Epithelial cell of proximal tubule (primary cell): ENCODE measurements at places on chromosomes 11 and 22.
A peak's percentile ranks its signal among the peaks of the same experiment; 100 is the strongest.

DNA sequence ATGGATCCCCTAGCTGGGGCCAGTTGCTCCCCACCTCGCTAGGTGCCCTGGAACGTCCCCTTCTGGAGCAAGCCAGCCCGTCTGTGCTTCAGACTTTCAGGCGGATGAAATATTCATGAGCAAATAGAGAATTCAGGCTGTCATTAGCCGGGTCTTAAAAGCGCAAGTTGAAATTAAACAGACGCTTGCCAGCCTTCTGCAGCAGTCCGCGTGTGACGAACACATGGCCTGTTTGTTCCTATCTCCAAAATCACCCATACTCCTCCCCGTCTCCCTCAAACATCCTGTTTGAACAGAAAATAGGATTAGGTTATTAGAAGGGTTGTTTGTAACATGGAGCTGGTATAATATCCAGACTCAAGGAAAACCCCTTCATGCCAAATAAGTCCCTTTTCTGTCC, 38.7 kb downstream of the MYO18B start:
- no peak for DNase-seq

DNA sequence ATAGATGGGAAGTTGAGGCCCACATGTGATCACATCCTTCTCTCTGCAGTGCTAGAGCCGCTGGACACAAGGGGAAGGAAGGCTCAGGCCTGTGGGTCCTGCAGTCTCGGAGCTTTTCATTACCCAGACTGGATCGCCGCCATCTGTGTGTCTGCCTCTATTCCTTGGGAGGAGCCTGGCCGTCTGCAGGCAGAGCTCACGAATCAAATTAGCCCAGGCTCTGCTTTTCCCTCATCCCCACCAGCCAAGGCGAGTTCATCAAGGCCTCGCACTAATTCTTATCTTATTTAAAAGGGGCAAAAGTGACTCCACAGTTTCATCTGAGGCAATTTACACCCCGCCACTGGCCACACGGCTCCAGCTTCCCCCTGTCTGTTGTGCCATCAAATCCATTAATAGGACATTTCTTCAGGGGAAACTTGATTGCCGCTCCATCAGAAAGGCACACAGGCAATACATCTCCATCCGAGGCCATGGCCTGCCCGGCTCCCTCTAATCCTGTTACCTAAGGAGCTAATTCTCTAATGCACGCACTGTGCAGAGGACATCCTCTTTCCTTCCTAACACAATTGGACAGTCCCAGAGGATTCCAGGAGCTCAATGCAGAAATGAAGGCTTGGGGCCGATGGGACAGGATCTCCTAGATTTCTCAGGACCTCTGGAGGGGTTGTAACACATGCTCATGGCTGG, 3.3 kb upstream of the HTR3A start:
- no peak for DNase-seq

GRCh38 chr11:99117603-99118002, 96.9 kb downstream of the CNTN5 start:
- no peak for DNase-seq

DNA sequence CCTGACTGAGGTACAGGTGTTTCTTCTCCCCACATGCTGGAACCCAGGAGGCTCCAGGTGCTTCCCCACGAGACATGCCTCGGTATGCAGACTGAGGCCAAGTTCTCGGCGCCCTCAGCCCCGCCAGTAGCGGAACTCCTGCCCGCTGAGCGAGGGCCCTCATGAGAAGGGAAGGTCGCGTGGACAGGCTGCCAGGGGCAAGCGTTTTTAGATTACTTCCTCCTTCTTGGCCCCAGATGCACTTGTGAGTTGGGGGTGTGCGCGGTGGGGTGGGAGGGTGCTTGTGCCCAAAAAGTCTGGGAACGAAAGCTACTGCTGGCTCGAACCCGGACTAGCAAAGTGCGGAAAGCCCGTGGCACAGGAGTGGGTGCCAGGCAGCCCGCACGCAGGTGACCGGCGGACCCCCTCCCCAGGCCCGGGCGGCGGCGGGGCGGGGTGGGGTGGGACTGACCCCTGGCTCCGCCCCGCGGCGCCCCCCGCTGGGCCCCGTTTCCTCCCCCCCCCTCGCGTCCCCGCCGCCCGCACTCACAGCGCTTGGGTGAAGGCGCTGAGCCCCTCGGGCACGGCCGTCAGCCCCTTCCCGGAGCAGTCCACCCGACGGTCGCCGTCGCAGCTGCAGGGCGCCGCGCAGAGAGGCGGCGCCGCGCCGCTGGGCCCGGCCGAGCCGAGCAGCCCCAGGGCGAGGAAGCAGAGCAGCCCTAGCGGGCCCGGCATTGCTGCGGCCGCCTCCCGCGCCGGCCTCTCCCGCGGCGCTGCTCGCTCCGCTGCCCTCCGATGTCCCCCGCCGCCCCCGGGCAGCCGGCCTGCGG, 797 bp downstream of the LGR4 start:
- DNase-seq, result no peak

- DNase-seq, result no peak
Observed at GRCh38 chr11:109869536-109869935, 223.7 kb upstream of the ZC3H12C start.

GRCh38 chr11:92527467-92527866, 302.8 kb downstream of the FAT3 start:
- no peak for DNase-seq

- no peak for DNase-seq
Observed at GRCh38 chr11:10452211-10452767, 2.8 kb upstream of the AMPD3 start.

DNA sequence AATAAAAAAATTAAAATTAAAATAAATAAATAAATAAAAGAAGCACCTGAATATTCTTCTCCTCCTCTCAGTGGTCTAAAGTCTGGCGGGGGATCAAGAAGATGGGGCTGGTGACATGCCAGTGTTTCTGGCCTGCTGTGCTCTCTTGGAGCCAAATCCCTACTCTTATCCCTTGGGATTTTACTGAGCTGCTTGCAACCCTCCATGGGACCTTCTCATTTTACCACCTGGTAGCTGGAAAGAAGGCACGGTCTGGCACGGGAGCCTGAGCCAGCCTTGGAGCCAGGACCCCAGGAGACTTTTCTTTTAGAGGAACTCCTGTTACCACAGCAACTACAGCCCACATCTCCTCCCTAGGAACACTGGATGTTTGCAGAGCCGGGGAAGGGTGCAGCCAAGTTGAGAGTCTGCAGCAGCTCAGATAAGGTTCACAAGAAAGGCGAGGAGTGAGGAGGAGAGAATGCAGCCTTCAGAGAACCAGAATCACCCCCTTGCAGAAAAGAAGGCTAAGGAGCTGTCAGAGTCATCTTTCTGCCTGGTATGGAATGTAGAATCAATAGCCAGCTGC, 21.4 kb downstream of the CD6 start:
- no peak for DNase-seq

DNA sequence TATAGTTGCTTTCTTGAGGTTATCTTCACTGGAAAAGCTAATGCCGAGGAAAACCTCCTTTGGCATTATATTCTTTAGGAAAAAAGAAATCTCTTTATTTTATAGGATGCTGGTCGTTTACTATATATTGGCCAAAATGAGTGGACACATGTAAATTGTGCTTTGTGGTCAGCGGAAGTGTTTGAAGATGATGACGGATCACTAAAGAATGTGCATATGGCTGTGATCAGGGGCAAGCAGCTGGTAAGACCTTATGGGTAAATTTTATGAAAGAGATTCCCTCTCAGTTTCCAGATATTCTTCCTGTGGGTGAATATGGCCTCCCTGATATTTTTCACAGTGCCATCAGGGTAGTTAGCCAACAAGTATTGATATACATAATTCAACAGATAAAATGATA, 29.4 kb upstream of the TTC36 start:
- DNase-seq, result no peak

GRCh38 chr11:12599408-12600143, 74.6 kb upstream of the TEAD1 start:
- no peak for DNase-seq

GRCh38 chr22:30159561-30160353, 79.5 kb downstream of the HORMAD2 start:
- DNase-seq, result peak; percentile 39

- no peak for DNase-seq
Observed at GRCh38 chr11:99208813-99209212, 188.1 kb downstream of the CNTN5 start.

GRCh38 chr11:111213256-111213655, 32.3 kb upstream of the POU2AF2 start:
- no peak for DNase-seq

DNA sequence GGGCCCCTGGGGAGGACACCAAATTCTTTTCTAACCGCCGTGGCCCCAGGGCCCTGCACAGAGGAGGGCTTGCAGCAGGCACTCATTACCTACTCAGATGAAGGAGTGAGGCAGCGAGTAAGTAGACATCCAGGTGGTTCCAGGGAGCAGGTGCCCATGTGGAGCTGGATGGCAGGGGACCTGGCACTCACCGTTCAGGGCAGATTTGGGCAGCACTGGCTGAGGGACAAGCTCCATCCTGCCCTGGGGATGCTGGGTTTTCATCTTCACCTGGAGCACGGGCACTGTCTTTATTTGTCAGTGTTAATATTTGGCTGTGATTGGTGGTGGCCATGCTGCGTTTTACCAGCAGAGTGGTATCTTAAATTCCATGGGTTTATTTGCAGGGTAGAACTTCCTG, 1182.7 kb downstream of the BRD1 start:
- DNase-seq, result no peak

DNA sequence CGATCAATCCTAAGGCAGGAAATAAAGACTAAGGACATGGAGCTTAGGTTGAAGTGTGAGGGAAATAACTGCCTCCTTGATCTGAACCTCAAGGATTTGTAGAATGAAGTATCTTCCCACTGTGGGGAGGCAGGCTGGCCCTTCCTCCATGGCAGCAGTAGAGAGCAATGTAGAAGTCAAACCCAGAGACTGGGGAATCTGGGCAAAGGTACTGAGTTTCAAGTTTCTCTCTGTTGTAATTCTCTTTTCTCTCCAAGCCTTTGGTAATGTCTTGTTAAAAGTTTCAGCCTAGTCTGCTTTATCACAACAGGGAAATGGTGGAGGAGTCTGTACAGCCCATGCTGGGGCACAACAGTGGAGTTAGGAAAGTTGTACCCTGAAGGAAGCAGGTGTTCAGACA, 49.5 kb downstream of the ADM start:
- no peak for DNase-seq

DNA sequence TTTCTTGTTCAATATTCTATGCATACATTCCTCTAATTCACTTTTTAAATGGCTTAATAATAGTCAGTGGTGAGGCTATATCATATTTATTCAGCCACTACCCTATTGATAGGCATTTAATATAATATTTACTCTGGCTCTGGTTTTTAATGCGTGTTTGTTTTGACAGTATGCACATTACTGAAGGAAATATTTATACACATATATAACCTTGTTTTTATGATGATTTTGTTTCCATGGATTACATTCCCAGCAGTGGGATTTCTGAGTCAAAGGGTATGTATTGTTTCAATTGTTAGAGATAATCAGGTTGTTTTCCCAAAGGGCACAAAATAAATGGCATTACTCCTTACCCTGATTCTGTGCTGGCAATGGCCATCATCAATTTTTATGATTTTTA, 105.8 kb downstream of the UVRAG start:
- no peak for DNase-seq

- no peak for DNase-seq
Observed at GRCh38 chr22:21567456-21568346, at the start of gene UBE2L3. Gene UBE2L3, plus strand, starts transcription at chr22:21567714. Its CDS starts 31 bp downstream, at chr22:21567745.

DNA sequence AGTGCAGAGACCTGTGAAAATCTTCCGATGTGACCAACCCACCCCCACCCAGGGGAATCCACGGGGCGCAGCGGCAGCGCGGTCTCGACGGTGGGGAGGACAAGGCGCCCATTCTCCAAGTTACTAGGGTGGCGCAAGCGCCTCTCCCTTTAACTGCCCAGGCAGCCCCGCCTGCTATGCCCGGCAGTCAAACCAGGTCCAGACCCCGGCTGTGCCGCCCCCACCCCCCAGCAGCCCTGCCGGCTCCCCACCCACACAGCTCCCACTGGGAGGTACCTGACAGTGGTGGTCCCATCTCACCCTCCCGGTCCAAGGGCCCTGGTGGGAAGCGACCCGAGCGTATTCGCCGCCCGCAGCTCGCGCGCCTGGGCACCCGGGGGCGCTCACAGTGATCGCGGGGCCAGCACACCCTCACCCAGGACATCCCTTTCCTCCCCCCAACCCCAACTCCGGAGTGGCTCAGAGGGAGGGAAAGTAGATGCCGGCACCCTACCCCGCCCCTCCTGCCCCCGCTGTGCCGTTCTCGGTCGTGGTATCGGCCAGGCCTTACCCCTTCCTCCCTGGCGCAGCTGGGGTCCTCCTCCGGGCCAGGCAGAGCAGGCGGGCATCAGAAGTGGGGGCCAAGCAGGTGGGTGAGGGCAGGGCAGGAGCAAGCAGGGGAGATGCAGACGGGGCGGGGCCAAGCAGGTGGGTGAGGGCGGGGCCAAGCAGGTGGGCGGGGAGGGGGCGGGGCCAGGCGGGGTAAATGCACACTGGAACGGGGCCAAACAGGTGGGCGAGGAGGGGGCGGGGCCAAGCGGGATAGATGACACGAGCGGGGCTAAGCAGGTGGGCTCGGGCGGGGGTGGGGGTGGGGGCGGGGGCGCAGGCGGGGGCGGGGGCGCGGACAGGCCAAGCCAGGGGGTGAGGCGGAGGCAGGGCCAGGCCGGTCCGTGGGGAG, at the start of gene TRPM5:
TRPM5 (minus strand) TSS at position 634 of the 940 bp plus-strand sequence. CDS start 21,478 bp downstream, outside the sequence.
- DNase-seq, result no peak
